PC-3 (cell line): ENCODE measurements at places on chromosomes 11 and 22. TPM values are rescaled to one million over a fixed set of nuclear protein-coding genes. Genes with fewer than 3 reads are reported as not detected.

The KIRREL3 gene
- total RNA-seq: 0.44 TPM in 1 of 2 replicates, not detected in the other

The CCDC116 gene
- total RNA-seq: not detected in 2 replicates

- H3K4me3 ChIP-seq: no peak overlapping the region
- no peaks in the 10 kb centered on the region for H3K36me3 ChIP-seq
- no peak overlapping the region for H3K27ac ChIP-seq
- no peak for DNase-seq
- H3K4me1 ChIP-seq: no peaks in the 10 kb centered on the region
Observed at GRCh38 chr11:70637949-70638583, 239.7 kb downstream of the CTTN start.

DNA sequence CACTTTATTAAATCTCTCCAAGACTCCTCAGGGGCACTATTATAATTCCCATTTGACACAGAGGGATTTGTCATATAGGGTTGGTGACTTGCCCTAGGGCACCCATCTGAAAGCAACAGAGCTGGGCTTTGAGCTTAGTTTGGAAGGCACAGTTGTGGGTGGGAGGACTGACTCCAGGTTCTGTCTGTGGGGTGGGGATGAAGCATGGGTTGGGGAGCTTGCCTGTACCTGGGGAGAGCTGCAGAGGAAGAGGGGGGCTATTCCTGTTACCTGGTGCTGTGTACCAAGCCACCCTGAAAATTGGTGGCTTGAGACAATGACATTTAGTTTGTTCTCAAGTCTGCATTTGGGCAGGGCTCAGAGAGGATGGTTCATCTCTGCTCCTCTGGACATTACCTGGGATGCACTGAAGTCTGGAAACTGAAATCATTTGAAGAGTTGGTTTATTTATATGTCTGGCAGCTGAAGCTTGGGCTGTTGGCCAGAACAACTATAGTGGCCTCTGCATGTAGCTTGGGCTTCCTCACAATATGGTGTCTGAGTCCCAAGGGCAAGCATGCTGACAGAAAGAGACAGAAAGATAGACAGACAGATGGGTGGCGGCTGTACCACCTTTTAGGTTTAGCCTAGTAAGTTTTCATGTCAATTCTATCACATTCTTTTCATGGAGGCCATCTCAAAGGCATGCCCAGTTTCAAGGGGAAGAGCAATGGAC lies 44.9 kb downstream of the LRRC32 start:
- no peak overlapping the region for H3K4me3 ChIP-seq
- H3K27me3 ChIP-seq: no peaks in the 10 kb centered on the region
- no peaks in the 10 kb centered on the region for H3K36me3 ChIP-seq
- DNase-seq: no peak
- H3K4me1 ChIP-seq: peaks cover 7% of the 10 kb centered on the region; the same call in 1 of the 2 replicates

DNA sequence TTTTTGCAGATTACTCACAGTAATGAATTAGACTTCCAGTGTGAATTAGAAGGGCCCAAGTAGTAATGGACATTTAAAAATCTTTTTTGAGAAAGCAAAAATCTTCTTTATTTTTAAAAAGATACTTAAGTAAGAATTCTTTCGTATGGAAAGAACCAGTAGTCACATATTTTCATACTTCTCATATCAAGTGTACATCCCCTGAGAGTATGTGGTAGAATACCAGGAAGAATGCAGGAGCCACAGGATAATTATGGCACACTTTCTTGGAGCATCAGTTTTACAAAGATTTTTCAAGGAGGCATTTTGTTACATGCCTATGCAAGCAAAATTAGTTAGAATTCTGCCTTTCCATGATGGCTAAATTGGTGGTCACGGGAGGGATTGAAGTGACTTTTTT lies 28.1 kb downstream of the POLD3 start:
- no peaks in the 10 kb centered on the region for H3K27me3 ChIP-seq
- H3K4me1 ChIP-seq: no peaks in the 10 kb centered on the region
- H3K27ac ChIP-seq: no peak overlapping the region
- no peak for DNase-seq

GRCh38 chr22:22866381-22867111 lies 21.1 kb upstream of the IGLL5 start:
- peaks cover 41% of the 10 kb centered on the region for H3K27me3 ChIP-seq
- H3K27ac ChIP-seq: no peak overlapping the region
- H3K4me1 ChIP-seq: no peaks in the 10 kb centered on the region
- H3K36me3 ChIP-seq: no peaks in the 10 kb centered on the region
- no peak overlapping the region for H3K4me3 ChIP-seq

GRCh38 chr11:116690611-116691010 lies 82.2 kb downstream of the BUD13 start:
- H3K36me3 ChIP-seq: no peaks in the 10 kb centered on the region
- peaks cover 9% of the 10 kb centered on the region for H3K27me3 ChIP-seq
- no peak for DNase-seq
- H3K27ac ChIP-seq: no peak overlapping the region

DNA sequence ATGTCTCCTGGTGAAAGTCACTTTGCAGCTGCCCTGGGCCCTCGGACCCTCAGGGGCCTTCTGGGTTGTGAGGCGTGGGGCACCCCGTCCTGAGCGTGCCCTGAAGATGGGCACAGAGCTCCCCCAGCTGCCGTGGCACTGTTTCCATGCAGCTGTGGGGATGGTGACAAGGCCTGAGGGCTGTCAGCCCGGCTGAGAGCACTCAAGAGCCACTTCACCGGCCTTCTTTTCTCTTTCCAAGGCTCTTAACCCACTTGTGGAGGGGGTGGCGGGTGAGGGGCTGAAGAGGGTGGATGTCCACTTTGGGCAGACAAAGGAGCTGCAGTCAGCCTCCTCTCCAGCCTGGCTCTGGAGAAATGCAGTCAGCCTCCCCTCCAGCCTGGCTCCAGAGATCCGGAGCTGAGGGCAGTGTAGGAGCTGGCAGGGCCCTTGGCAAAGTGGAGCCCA lies 239.5 kb downstream of the ST3GAL4 start:
- no peaks in the 10 kb centered on the region for H3K4me1 ChIP-seq
- no peak overlapping the region for H3K4me3 ChIP-seq
- no peak for DNase-seq
- no peak overlapping the region for H3K27ac ChIP-seq

GRCh38 chr22:20150381-20151275 lies at the start of gene CCDC188:
Gene CCDC188 (minus strand): TSS chr22:20151055. CDS start chr22:20150986, 69 bp downstream.
- H3K4me3 ChIP-seq: no peak within 1 kb of the TSS
- H3K4me1 ChIP-seq: no peaks in the 10 kb centered on the region
- no peak within 1 kb of the TSS for H3K27ac ChIP-seq
- no peaks in the 10 kb centered on the region for H3K27me3 ChIP-seq

GRCh38 chr11:117039900-117040299 lies 58.3 kb downstream of the SIK3 start:
- H3K4me3 ChIP-seq: no peak overlapping the region
- H3K27ac ChIP-seq: 0 out of 2 replicates have a peak overlapping the region, but pooled peaks have one; percentile 0
- peaks cover 15% of the 10 kb centered on the region for H3K4me1 ChIP-seq

GRCh38 chr22:45424241-45424731 lies 10.8 kb downstream of the RIBC2 start:
- DNase-seq: no peak
- no peaks in the 10 kb centered on the region for H3K27me3 ChIP-seq
- no peak overlapping the region for H3K4me3 ChIP-seq
- no peaks in the 10 kb centered on the region for H3K4me1 ChIP-seq
- no peak overlapping the region for H3K27ac ChIP-seq

DNA sequence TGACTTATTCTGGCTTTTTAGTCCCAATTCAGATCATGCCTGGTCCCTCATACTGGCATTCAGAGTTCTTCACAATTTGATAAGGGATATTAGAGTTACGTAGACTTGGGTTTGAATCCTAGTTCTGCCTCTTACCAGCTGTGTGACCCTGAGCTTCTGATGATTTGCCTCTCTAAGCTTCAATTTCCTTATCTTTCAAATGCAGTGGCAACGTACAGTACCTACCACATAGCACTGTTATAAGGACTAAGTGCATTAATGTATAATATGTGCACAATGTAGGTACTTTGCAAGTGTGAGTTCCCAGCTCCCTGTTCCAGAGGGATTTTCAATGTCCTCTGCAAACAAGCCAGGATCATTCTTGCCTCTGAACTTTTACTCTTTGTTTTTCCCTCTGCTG lies 7.3 kb downstream of the RHOG start:
- no peak overlapping the region for H3K27ac ChIP-seq
- peaks cover 11% of the 10 kb centered on the region; the same call in 1 of the 2 replicates for H3K36me3 ChIP-seq
- no peaks in the 10 kb centered on the region for H3K27me3 ChIP-seq

DNA sequence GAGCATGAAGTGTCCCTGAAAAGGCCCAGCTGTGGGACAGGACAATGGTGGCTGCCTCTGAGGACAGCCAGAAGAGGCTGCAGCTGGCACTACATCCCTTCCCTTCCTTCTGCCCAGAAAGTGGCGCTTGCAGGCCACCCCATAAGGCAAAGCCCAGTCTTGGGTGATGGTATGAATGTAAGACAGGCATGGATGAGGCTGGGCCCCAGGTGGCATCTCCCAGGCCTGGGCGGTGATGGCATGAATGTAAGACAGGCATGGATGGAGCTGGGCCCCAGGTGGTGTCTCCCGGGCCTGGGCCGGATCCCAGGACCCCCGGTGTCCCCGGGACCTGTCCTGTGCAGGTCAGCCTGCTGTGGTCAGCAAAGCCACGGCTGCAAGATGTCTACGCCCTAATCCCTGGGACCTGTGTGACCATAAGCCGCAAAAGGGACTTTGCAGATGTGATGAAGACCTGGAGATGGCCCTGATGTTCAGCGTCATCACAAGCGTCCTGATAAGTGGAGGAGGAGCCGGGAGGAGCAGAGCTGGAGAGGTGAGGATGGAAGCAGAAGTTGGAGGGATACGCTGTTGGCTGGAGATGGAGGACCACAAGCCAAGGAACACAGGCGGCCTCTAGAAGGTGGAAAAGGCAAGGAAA lies 181.1 kb downstream of the CTTN start:
- DNase-seq: no peak
- no peak overlapping the region for H3K4me3 ChIP-seq
- H3K27ac ChIP-seq: no peak overlapping the region
